ENCODE measurements at places on chromosomes 5 and 9.

DNA sequence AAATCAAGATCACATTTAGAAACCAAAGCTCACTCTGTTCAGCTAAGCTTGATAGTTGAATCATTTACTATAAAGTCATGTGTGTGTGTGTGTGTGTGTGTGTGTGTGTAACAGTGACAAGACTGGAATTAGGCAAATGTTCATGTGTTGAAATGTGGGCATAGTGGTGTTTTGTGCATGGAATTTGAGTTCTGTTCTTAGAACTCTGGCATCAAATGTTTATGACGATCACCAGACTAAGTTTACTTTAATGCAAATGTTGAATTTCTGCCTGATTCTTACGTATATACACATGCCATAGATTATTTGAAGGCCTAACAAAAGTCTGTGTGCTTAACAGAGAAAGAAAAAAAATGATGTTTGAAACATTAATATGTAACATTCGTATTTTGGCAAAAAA lies 72.8 kb upstream of the COL5A1 start:
- DNase-seq, result no peak

DNA sequence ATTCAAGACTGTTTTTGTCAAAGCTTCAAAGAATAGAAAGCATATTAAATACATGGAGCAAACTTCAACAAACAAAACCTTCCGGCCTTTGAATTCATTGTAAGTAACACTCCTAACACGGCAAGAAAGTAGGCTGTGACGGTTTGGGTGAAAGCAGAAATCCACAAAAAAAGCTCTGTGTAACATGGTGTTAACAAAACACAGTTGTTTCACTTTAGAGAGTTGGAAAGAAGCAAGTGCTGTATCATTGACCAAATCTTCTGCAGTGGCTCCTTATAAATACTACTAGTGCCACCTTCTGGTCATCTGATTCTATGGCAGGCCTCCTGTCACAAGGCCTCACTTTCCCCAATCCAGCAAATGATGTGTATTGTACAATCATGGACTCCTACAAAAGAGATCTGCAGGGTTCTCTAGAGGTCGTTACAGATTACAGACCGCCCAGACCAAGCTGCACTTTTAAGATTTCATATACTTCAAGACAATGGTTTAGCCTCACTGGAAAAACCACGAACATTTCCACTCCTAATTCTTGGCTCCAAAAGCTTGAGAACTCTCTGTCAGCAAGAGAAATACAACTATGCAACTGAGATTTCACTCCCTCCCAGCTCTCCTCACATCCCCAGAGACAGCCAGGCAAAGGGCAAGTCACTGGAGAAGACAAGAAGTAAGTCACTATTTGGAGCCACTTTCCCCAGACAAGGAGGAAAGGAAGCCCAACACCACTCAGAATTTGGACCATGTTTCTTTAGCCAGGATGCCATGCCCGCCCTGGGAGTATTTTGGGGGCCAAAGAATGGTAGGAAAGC lies 196.2 kb downstream of the DTWD2 start:
- peak; percentile 44 for DNase-seq

DNA sequence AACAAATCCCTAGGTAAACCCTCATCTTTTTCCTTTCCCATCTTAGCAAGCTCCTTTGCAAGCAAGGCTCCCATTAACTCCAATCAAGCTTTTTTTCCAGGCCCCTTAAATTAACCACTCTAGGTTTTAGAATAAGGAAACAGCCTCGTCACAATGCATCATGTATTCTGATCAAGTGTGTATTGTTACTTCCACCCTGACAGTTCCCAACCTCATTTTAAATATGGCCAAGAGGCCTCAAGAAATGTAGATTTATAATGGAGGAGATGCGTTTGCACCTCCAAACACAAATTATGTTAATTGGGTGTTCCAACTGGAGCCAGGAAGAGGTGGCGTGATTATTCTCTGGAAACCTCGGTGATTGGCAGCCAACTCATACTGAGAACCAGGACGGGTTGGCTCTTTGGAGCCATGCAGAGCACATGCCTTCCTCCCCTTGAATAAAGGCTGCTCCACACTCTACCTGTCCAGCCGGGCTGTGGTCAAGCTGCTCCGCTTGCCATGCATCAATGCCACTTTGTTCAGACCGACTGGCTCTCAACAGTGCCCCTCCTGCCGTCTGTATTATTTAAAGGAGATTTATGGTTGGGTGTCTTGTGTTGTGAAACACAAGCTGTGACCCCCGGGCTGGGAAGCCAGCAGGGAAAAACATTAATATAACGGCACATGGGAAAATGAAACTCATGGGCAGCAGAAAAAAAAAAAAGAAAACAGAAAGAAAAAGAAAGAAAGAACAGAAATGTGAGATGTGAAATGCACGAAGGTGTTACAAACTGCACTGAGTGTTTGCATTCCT lies 191.1 kb downstream of the EBF1 start:
- no peak for DNase-seq

DNA sequence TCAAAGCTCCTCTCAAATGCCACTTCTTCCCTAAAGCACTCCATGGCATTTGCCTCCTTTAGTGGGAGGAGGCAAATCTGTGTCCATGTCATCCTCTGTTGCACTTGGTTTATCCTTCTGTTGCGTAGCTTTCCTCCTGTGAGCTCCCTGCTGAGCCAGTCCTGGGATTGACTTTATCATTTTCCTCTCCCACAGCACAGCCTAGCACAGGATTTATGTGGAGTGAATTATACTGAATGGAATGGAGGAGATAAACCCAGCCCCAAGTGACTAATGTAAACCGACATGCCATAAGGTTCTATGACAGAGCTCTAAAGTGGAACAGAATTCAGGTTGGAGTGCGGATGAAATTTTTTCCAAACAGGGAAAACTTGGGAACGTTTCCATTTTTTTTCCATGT lies 26.4 kb upstream of the TOMM5 start:
- peak; percentile 52 for DNase-seq

DNA sequence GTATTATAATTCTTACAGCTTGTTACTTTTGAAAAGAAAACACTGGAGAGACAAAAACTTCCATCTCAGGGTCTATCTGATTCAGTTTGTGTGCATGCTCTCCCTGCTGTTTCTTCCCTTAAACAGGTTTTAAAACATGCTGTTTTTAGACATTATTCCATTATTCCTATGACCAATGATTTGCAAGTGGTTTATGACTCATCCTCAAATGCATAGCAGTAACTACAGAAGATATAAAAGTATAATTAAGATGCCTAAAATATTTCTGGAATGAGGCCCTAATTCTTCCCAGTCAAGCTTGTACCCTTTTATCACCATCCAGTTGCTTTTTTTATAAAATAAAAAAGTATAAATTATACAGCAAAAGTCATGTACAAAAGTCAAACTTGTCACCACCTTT lies 3.7 kb downstream of the DTWD2 start:
- DNase-seq, result peak; percentile 55

- DNase-seq, result no peak
Observed at GRCh38 chr9:136238342-136238732, 7.3 kb downstream of the QSOX2 start.

DNA sequence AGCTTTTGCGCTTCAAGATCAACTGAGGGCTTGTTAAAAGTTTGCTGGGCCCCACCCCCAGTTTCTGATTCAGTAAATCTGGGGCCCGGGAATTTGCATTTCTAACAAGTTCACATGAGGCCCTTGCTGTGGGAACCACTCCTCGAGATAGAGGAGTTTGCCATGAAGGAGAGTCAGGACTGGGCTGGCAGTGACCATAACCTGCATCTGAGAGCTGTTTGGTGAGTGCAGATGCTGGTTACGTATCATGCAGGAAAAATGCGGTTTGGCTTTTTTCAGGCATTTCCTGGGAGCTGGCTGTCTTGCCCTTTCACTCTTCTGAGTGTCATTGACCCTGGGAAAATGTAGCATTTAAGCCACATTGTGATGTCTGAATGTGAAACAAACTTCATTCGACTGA lies 9.4 kb upstream of the ANGPTL2 start:
- no peak for DNase-seq

GRCh38 chr5:55176176-55176818 lies 3.3 kb upstream of the CDC20B start:
- DNase-seq, result no peak

- DNase-seq, result no peak
Observed at GRCh38 chr5:97042996-97043395, 99.4 kb downstream of the LIX1 start.

- DNase-seq, result no peak
Observed at GRCh38 chr5:105917189-105917588, 1753.5 kb downstream of the EFNA5 start.

DNA sequence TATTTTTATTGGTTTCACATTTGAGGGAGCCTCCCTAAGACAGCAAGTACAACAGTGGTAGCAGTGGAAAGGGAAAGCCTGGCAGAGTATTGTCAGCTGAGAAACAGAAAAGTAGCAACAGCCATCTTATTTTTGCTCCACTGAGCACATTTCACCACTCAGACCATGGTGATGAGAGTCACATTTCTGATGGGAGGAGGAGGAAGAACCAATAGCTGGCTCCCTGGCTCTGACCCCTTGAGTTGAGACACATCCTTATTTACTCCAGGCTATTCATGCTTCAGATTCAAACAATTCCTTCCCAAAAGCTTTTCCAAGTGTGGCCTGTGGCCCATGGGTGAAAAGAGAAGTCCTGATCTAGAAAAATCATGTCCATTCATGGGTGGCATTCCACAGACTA lies 236.3 kb downstream of the ARHGAP26 start:
- DNase-seq, result no peak

GRCh38 chr5:159106193-159106568 lies 6.5 kb upstream of the EBF1 start:
- DNase-seq, result no peak

DNA sequence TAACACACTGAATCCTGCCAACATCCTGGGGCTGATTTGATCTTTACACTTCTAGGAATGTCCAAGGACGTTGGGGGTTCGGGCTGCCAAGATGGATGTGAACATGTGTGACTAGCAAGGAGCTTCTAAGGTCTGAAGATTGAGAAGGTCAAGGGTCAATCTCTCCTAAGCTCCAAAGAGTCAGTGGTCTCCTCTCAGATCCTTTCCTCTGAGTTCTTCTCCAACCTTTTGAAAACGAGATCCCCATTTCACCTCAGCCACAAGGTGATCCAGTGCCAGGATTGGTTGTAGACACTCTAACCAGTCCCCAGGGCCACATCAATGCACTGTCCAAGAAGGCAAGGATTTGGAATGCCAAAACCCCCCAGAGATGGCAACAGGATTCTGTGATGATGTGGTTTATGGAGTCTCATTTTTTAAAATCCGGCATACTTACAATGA lies 266.8 kb downstream of the NDUFS4 start:
- DNase-seq, result no peak

DNA sequence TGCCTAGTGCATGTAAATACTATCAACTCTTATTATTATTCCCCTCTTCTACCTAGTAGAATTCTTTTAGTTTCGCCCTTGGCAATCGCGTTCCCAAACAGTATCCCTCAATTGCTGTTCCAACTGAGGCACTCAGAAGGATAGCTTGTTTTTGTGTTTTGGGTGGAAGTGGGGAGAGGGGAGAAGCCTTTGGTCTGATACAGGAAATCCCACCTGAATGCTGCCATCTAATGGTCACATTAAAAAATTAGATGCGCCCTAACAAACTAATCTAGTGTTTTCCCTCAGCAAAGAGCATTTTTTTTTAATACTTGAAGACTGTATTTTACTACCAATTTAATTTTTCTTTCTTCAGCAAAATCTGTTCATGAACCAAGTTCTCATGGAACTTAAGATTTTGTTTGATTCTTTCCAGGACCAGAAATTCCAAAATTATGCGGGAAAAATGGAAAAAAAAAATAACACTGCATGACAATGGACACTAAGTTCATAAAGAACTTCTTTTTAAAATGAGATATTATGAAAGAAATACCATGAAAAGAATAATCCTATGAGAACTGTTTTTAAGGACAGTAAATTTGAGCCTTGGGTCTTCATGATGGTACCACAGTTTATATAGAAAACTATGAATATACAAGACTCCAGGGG lies 22.2 kb upstream of the GLDC start:
- DNase-seq, result no peak

- DNase-seq, result no peak
Observed at GRCh38 chr5:16431490-16431889, 34.1 kb downstream of the ZNF622 start.

Data from AG04449 (cell line).